ENCODE measurements at places on chromosomes 6 and 20.

GRCh38 chr6:81075974-81076373, 676.5 kb downstream of the TENT5A start:
- peak; percentile 6 for DNase-seq

DNA sequence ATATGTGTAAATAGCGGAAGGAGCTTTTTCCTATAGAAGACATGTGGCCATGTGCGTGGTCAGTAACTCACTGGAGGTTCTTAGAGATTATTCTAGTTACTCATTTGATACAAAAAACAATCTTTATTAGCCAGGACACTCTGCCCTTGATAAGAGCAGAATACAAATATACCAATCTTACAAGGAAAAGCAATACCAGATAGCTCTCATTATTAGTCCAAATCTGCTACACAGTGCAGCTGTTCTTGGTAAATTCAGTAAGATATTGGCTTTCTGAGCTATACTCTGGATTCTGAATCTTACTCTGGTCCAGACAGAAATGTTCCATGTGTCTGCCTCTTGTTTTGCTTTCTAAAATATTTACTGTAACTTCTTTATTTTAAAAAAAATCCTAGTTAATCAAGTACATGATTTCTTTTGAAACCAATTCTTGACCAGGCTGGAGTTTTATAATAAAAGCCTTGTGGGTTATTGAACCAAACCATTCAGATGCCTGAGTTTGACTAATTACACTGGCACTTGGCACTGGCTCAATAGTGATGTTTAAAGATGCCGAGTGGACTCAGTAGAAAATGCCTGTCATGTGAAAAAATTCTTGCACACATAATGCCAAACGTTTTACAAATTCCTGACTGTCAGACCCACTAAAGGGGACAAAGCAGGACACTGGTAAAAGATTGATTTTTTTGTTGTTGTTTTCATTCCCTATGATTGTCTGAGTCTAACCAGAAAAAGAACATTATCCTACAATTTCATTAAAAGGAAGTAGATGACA, 242.8 kb upstream of the TCF21 start:
- peak; percentile 80 for DNase-seq

DNA sequence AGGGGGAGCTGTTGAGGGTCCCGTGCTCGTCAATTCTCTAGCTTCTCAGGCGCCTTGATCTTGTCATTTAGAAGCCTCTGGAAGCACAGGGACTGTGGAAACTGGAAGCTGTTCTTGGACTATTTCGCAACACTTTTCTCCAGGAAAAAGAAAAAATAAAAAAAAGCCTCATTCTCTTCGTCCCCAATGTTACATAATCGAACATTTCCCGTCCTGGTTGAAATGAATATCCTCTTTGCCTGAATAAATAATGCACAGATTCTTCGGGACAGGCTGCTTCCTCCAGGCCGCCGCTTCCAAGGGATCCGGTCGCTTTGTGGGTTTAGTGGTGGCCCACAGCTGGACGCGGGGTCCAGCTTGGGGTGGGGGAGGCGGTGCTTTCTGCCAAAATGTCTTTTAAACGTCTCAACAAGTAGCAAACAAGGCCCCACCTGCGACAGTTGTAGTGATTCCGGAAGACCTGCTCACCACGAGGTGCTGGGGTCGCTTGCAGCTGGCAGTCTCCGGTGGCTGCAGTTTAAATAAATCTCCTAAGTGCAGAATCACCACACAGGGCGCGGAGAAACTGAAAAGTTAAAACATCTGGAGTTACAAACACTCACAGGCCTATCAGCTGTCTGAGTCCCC, 125.9 kb upstream of the ESR1 start:
- peak; percentile 69 for DNase-seq

GRCh38 chr6:10531503-10531902, 10.4 kb downstream of the GCNT2 start:
- DNase-seq: no peak

DNA sequence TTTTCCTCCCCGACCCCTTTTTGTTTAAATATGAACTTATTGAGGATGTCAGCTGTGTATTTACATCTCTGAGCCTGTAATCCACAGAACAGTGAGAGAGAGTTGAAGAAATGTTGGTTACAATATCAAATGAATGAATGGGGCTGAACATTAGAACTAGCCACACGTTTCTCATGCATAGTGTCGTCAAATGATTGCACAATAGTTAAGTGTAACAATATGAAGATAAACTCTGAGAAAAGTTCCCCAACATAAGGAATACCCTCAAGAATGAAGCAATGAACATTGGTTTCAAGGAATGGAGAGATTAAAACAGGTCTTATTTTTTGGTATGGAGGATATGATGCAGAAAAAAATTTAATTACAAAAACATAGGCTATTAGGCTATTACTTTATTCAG, 100.5 kb upstream of the DTNBP1 start:
- DNase-seq: peak; percentile 54

DNA sequence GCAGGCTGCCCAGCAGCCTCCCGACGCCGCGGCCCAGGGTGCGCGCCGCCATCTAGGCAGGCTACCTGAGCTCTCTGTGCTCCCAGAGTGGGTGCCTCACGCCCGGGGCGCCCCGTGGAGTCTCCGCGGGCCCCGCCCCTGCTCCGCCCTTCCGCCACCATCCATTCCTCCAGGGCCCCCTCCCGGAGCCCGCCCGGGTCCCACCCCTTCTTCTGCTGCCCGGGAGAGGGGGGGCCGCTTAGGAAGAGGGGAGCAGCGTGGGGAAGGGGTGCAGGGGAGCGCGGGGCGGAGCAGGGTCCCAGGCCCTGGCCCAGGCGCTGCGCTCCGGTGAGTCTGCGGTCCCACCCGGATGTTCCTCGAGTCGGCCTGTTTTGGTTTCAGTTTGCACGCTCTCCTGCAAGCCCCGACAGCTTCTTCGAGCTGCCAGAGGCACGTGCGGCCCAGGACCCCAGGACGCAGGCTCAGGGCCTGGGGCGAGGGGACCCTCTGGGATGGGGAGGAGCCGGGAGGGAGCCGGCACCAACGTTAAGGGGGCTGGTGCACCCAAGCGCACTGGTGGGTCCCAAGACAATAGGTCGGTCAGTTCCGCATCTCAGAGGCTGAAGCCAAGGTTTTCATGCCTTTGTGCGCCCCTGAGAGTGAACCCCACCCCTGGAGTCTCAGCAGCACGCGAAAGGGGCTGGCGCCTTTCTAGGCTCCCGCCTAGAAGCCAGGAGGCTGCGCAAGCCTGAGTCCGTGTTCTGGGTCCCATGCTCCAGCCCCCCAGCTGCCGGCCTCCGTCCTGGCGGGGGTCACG, at the start of gene ACSS1:
ACSS1 (minus strand) TSS at position 89 of the 796 bp plus-strand sequence; CDS start at position 52, 37 bp downstream.
- DNase-seq: peak; percentile 63

- no peak for DNase-seq
These were observed 22.2 kb downstream of the PGBD1 start for GRCh38 chr6:28303570-28303969.

DNA sequence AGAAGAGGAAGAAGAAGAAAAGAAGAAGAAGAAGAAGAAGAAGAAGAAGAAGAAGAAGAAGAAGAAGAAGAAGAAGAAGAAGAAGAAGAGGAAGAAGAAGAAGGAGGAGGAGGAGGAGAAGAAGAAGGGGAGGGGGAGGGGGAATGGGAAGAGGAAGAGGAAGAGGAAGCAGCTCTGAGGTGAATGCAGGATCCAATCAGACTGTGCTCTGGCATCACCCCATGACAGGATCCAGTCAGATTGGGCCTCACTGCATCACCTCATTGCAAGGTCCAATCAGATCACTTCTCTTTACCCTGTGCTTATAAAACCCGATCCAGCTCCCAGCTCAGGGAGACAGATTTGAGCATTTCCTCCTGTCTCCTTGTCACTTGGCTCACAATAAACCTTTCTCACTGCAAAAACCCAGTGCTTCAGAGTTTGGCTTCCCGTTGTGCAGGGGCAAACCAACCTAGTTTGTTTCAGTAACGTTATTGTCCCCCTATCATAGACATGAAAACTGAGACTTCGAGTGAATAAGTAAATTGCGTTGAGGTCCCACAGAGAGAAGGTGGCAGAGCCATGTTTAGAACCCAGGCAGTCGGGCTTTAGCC, 28.6 kb upstream of the YWHAB start:
- no peak for DNase-seq

DNA sequence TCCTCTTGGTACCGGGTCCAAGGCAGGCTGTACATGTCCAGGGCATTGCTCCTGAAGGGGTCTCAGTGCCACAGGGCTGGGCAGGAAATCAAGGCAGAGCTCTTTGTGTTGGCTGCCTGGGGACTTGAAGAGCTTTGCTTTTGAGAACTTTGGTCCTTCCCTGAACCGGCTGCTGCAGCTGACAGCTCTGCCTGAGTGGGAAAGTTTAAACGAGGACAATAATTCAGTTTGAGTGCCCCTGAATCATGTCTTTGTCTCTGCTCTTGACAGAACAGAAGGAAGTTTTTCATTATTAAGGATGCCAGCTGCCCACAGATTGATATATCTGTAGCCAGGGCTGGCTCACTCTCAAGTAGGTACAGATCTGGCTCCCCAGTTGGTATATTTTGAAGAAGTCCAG, 56.1 kb downstream of the ANKRD6 start:
- no peak for DNase-seq

DNA sequence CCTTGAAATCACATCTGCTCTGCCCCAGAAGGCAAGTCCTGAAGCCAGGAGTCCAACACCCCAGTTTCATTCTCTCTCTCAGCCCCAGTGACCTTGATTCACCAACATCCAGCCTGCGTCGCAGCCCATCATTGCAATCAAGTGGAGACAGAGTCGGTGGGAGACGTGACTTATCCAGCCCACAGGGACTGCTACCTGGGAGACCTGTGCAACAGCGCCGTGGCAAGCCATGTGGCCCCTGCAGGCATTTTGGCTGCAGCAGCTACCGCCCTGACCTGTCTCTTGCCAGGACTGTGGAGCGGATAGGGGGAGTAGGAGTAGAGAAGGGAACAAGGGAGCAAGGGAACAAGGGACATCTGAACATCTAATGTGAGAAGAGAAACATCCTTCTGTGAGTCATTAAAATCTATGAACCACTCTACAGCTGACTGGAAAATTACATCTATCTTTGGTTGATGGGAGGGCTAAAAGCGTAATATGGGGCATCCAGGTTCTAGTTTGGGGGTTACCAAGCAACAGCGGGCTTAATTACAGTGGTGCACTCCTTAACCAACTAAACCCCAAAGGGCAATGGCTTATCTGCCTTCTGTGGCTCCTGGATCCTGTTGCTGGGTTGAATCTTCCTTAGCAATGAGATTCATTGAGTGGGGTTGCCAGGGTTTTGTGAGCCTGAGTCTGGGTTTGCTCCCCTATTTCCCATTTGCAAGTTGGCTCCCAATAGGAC, 2.5 kb downstream of the LY6G6D start:
- DNase-seq: no peak

- DNase-seq: no peak
These were observed 68.3 kb downstream of the RIN2 start for GRCh38 chr20:19826179-19826914.

- peak; percentile 97 for DNase-seq
These were observed 15.2 kb upstream of the MRPS18A start for GRCh38 chr6:43702534-43703440.

- peak; percentile 66 for DNase-seq
These were observed 51.5 kb upstream of the EPB41L1 start for GRCh38 chr20:36102809-36103596.

DNA sequence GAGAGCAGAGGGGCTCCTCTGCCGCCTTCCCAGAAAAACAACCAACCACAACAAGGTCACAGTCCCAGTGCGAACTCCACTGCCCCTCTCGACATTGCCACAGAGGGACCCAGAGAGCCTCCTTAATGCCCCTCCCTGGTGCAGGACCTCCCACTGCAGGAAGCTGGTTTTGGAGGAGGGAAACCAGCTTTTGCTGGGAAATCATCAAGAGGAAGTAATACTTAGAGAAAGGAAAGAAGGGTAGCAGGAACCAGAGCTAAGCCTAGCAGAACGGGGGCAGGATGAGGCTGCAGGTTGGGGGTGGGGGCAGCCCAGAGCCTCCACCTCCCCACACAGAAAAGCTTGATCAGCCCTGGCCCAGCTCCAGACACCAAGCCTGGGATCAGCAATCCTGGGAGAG, 37.7 kb upstream of the SIRPA start:
- DNase-seq: no peak

DNA sequence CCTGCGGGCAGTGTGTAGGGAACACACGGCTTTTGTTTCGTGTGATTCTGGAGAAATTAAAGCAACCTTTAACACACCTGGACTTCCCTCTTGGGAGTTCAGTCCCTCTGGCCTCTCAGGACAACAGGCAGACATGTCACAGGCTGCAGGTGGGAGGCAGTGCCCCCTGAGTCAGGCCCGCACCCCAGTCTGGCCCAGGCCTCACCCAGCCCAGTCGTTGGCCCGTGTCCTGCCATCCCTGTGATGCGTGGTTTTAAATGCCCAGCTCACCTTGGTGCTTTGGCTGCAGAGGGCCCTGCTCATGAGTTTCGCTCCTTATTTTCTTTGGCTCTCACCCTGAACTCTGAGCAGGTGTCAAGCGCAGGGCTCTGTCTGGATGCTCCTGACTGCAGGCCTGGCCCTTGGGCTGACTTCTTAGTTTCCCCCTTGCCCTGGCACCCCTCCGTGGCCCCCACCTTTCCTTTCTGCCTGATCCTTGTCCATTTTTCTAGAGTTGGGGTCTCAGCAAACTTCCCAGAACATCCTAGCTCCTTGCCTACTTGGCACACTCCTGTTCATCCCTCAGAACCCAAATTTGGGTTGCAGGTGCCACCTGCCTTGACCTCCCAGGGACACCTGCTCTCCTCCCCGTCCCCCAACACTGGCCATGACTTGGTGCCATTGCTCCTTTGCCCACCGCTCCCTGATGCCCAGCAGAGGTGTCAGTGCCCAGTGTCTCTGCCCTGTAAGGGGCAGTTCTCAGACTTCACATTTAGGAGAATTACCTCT, 2.2 kb upstream of the CABLES2 start:
- DNase-seq: no peak

DNA sequence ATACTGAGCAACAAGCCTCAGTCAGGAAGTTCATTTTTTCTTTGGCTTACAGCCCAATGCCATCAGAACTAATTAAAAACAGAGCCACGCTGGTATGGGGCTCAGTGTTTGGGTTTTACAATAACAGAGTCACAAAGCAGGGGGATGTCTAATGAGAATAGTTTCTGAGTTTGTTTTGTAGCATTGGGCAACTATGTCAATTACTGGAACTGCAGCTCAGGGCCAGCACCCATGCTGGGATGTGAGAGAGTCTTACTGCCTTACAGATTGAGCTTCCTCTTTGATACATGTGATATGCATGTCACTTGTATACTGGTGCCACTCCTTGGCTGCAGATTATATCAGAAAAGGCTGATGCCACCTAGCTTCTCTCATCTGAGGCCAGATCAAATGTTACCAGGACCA, 117.6 kb downstream of the TFAP2B start:
- no peak for DNase-seq

DNA sequence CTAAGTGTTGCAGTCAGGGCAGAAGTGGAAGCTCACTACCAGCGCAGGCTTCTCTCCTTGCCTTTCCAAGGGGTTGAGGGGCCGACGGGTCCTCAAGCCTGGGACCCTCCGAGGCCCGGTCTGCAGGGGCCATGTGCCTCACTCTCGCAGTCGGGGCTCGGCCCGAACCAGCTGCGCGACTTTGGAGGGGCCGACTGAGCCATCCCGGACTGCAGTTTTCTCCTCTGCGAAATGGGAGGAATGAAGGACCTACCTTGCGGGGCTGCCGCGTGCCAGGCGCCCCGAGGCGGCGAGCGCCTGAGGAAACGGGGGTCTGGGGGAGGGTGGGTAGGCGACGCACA, 5.6 kb downstream of the LZTS3 start:
- no peak for DNase-seq
